ENCODE measurements at places on chromosomes 4 and X. TPM values are rescaled to one million over a fixed set of nuclear protein-coding genes. Genes with fewer than 3 reads are reported as not detected.

The SPANXD gene
- total RNA-seq: not detected

The P2RY4 gene
- total RNA-seq: not detected

The FOXR2 gene
- total RNA-seq: not detected

The PLK4 gene
- 9.3 TPM for total RNA-seq

Data from temporal lobe (tissue), 4 donors.